ENCODE measurements at places on chromosomes 5 and 9.

- no peak for DNase-seq
Observed at GRCh38 chr5:140998921-140999410, 32.7 kb downstream of the PCDHAC2 start.

- no peak for DNase-seq
Observed at GRCh38 chr5:139140591-139141071, 57.5 kb downstream of the SIL1 start.

DNA sequence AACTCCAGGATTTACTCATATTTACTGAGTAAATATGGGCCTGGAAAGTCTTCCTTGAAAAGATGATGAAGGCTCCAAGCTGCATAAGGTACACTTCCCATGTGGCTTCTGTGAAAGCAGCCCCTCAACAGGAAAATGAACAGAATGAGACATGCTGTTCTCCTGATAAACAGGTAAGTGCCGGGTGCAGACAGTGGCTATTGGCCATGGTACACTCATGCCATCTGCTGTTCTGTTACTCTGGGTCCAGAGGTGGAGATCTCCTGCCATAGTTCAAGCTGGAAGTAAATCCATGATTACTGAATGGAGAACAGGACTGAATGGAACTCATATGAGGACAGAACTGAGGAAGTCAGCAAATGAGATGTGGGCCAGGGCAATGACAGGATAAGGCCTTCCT lies 103.6 kb downstream of the SLIT3 start:
- DNase-seq, result no peak

DNA sequence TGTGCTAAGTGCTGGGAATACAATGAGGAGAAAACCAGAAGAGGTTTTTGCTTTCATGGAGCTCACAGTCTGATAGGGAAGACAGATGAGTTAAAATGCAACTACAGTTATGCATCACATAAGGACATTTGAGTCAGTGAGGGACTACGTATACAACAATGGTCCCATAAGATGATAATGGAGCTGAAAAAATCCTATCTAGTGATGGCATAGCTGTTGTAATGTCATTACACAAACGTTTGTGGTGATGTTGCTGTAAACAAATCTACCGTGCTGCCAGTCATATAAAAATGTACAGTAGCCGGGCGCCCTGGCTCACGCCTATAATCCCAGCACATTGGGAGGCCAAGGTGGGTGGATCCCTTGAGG lies 110.1 kb upstream of the RAD23B start:
- DNase-seq, result no peak

GRCh38 chr5:172213126-172213525 lies 19.2 kb downstream of the EFCAB9 start:
- DNase-seq, result no peak

DNA sequence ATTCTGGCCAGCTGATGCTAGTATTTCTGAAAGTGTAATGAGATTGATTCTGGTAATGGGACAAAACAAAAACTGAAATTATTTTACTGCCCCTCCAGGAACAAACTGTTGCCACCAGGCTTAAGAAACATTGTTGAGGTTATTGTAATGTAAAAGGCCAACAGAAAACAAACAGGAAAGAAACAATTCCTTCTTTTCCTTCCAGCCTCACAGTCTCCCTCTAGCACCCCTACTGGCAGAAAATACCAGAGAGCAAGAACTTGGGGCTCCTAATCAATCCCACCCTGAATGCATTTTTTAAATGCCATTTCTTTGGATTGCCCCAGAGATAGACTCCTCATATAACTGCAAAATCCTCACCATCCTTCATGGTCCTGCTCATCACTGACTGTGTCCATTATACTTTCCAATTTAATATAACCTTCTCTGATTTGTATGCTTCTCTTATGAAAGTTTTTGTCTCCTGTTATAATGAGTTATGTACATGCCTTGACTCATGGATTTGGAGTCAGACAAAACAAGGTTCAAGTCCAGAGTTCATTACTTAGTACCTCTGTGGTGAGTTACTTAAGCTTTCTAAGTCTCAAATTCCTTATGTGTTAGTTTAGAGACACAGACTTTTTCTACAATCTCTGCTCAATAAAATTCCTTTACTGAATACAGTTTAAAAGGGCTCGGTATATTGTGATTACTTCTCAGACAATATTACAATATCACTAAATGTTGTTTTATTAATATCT lies 157.9 kb upstream of the FBN2 start:
- DNase-seq, result no peak

DNA sequence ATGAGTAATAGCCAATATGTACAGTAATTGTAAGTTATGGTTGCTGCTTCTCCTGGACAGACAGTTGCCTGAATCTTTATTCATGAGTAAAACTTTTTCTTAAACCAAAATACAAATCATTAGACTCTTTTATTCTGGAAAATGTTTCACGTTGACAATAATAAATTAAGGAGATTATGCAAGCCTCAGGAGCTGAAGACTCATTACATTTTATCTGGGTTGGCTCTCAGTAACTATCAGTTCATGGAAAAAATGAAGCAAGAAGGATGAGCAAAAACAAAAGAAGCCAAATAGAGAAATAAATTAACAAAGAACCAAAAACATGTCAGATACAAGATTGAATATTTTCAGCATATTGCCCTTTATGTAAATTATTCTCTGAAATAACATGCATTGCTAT lies 88.9 kb upstream of the PRR16 start:
- DNase-seq, result no peak

- no peak for DNase-seq
Observed at GRCh38 chr9:1050125-1050895, at the start of gene DMRT2. Gene DMRT2, plus strand, starts transcription at chr9:1050357. Its CDS starts 1,257 bp downstream, at chr9:1051614.

DNA sequence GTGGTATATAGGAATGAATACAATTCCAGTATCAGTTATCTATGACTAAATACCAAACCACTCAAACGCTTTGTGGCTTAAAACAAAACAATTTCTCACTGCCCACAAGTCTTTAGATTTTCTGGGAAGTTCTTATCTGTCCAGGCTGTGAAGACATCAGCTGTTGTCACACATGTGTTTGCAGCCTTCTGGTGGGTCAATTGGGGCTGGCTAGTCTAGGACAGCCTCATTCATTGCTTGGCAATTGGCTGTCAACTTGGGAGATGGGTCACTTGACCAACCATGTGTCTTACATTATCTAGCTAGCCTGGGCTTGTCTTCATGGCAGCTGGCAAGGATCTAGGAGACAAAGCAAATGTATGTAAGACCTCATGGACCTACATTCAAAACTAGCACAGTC lies 53.8 kb upstream of the PAPPA start:
- no peak for DNase-seq

GRCh38 chr5:73118391-73118973 lies 1.9 kb upstream of the TMEM171 start:
- peak; percentile 80 for DNase-seq

- DNase-seq, result no peak
Observed at GRCh38 chr5:115968770-115969169, 6.5 kb downstream of the LVRN start.

DNA sequence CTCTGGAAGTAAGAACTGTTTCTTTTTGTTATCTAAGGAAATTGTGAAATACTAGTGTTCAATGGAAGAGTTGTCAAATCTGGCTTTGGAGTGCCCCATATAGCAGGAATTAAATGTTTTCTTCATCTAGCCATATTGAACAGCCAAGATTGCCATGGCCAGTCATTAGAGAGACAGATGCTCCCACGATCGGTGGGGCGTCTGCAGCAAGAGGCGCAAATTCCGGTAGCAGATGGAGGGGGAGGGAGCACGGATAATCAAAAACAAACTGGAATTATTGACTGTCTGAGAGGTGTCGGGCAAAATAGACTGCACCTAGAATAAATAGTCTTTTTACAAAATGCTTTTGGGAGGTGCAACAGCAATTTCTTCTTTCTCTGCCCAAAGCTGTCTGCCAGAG lies 139.1 kb upstream of the FSTL4 start:
- no peak for DNase-seq

GRCh38 chr5:43146958-43147357 lies 26.2 kb downstream of the ZNF131 start:
- DNase-seq, result no peak

DNA sequence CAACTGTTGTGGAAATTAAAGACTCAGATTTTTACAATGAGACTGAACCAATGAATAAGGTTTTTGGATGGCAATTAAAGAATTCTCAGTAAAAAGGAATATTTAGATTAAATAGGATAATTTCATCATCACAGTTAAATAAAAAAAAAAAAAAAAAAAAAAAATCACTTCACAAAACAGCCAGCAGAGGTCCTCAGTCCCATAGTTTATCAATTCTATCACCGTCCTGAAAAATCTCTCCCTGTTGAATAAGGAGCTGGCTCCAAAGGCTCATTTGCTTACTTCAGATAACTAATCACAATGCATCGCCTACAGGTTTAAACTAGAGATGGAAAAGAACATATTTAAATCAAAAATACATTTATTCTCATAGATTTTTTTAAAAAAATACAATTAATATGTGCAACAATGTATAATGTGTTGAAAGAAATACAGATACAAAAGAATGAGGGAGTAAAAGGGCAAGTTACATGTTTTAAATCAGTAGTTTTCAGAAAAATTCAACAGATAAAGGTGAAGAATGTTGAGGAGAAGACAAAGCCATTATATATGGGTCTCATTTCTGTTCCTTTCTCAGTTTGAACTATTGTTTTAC lies 175.8 kb upstream of the CHD1 start:
- peak; percentile 16 for DNase-seq

- DNase-seq, result no peak
Observed at GRCh38 chr5:115360046-115360685, 63.7 kb upstream of the CCDC112 start.

DNA sequence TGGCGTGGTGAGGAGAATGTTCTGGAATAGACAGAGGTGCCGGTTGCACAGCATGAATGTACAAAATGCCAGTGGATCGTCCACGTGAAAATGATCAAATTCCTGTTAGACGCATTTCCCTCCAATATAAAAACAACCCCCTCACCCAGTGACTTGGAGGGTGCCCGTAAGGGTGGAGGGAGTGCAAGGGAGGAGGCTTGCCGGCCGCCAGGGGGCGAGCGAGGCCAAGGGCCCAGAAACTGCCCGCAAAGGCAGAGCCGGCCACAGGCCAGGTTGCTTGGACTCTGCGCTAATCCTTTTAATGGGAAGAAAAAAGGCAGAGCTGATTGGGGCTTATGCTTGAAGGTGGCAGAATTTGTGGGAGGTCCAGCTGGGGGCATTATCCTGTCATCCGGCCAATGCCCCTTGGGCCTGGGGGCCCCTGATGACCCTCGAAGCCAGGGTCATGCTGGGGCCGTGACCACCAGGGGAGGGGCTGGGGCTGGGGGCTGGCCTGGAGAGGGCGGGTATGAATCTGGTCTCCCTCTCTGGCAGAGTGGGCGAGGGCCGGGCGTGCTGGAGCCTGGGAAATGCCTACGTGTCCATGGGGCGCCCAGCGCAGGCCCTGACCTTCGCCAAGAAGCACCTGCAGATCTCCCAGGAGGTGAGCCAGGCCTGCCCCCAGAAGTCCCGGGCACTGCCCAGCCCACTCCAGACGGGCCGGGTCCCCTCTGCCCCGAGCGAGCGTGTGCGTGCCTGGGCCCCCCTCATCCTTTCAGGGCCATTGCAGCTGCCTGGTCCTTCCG lies 12.0 kb downstream of the GPSM1 start:
- DNase-seq, result no peak

DNA sequence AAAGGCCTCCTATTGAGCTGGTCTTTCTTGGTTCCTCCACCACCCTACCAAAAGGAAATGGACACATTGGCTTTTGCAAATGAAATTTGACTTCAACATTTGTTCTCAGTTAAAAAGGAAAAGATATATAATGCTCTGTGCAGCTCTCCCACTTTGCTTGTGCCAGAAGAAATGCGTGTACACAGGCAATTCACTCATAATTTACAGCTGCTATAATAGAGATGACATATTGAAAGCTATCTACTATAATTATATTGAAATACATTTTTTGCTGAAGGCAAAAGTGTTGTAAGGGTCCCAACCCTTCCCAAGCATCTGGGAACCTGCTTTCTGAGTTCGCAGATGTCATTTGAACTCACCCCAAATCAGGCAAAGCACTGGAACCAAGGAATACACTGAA lies 173.2 kb downstream of the PBX3 start:
- no peak for DNase-seq

DNA sequence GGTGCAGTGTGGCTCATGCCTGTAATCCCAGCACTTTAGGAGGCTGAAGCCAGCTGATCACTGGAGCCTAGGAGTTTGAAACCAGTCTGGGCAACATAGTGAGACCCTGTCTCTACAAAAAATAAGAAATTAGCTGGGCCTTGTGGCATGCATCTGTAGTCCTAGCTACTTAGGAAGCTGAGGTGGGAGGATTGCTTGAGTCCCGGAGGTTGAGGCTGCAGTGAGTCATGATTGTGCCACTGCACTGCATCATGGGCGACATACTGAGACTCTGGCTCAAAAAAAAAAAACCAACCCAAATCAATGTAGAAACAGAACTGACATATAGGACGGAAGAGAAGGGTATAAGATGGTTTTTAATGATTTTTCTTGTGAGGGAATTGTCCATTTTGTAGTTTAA lies 27.7 kb downstream of the G3BP1 start:
- no peak for DNase-seq

- no peak for DNase-seq
Observed at GRCh38 chr9:127763918-127764384, 14.5 kb downstream of the SH2D3C start.

DNA sequence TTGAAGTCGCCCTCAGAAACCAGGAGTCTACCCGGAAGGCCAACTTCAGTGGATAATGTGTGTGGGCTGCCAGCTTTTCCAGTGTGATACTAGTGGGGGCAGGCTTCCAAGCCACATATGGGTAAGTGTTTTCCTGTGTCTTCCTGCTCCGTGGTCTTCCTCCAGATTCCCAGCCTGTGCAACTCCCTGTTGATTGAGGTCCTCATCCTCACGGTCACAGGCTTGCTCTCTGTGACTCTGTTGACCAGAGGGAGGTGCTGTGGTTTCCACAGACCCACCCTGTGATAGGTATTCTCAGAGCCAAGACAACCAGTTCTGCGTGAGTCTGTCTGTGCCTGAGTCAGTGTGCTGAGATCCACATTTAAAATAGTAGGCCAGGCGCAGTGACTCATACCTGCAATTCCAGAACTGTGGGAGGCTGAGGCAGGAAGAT lies 388.0 kb upstream of the IRX2 start:
- no peak for DNase-seq

GRCh38 chr9:42388846-42389245 lies 205.4 kb downstream of the SPATA31A6 start:
- DNase-seq, result no peak

GRCh38 chr5:16626696-16627264 lies 10.0 kb upstream of the RETREG1 start:
- DNase-seq, result no peak

DNA sequence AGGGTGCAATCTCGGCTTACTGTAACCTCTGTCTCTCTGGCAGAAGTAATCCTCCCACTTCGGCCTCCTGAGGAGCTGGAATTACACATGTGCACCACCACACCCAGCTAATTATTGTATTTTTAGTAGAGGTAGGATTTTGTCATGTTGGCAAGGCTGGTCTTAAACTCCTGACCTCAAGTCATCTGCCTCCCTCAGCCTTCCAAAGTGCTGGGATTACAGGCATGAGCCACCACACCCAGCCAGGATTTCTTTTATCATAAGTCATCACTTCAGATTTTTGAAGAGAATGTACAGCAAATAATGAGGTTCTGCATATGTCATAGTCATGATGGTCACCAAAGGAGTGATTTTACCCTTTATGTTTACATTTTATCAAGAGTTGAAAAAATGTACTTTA lies 108.1 kb downstream of the GCNT1 start:
- no peak for DNase-seq

- no peak for DNase-seq
Observed at GRCh38 chr9:83167126-83167525, 104.2 kb upstream of the RASEF start.

GRCh38 chr5:103259705-103260355 lies 1.3 kb downstream of the MACIR start:
- DNase-seq, result no peak

Data from SHP77 treated with DMSO at 0.1 percent for 48 hours (cell line).